ENCODE measurements at places on chromosomes 4 and X.

- DNase-seq = no peak
Observed at GRCh38 chr4:76699751-76700310, 198.1 kb downstream of the SOWAHB start.

DNA sequence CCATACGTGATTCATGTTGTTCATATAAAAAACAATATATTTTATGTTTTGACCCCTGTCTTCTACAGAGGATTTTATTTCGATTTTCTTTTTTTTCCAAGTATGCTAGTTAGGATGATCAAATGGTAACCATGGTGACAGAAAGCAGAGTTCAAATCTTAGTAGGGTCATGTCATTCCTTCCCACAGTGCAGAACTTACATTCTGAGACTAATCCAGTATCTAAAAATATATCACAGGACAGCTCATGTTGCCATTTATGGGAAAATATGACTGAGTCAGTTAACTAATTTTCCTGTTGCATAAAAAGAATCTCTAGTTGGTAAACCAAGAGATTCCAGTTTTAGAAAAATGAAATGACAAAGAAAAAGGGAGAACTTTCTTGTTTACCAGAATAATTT, 209.5 kb downstream of the PARM1 start:
- DNase-seq = no peak

DNA sequence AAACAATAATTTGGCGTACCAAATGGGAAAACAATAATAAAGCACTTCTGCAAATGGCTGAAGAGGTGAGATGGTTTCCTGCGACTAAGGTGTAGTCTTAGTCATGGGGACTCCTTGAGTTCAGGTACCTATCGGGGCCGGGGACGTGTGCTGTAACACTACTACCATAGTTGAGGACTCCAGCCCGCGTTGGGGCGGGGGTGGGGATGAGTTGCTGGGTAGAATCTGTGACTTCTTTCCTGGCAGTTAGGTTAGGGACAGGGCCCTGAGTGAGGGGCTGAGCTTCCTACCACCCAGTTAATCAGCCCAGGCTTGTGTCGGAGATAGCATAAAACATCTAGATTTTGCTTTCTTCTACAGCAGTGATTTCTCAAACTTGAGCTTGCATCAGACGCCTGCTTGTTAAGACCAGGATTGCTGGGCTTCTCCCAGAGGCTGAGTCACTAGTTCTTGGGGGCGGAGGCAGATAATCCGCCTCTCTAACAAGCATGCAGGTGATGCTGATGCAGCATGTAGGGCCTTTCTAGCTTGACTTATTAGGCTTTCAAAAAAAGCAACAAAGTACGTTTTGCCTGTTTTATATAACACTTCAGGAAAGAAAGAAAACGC, 30.2 kb downstream of the RBBP7 start:
- no peak for DNase-seq

- no peak for DNase-seq
Observed at GRCh38 chr4:160265836-160266235, 1163.0 kb downstream of the RAPGEF2 start.

DNA sequence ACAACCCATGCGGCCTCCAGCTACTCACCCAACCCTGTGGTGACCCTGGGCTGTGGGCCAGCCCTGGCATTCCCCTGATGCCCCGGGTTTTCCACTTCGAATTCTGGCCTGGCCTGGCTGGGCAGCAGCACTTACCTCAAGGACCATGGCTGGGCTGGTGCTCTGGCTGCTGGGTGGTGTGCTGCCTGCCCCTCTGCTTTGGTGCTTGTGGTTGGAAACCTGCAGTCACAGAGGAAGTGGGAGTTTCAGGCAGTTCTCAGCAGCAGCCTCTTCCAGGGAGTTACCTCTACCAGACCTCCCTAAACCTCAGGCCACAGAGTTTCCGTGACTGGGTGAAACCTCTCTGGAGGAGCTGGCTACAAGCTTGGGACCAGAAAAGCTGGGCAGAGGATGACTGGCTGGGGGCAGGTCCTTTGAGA, at the start of gene CXCR3:
TSS of gene CXCR3 (minus strand) at position 209 of the 419 bp plus-strand sequence. CDS start at position 147, 62 bp downstream.
- no peak for DNase-seq

GRCh38 chr4:173489514-173489913, 40.5 kb downstream of the HAND2 start:
- no peak for DNase-seq

GRCh38 chr4:86261636-86262035, 98.2 kb downstream of the MAPK10 start:
- no peak for DNase-seq

DNA sequence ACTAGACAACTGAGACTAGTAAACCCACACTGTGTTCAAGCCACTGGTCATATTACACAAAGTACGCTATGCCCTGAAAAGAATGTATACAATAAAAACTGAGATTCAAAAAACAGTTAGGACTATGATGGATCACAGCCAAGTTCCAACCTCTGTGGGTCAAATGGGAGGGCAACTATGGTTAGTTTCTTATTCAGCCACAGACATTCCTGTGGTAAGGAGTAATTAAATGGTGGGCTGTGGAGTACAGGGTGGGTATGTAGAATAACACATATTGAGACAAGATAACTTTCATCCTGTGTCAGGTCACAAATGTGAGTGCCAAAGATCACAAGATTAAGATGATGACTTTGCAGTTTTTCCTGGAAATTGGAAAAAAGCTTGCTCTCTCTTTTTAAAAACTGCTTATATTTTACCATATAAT, 167.2 kb downstream of the NPNT start:
- peak; percentile 27 for DNase-seq

- DNase-seq = no peak
Observed at GRCh38 chr4:105240037-105240436, 93.4 kb downstream of the TET2 start.

- no peak for DNase-seq
Observed at GRCh38 chrX:119240356-119240755, 4.3 kb downstream of the PGRMC1 start.

DNA sequence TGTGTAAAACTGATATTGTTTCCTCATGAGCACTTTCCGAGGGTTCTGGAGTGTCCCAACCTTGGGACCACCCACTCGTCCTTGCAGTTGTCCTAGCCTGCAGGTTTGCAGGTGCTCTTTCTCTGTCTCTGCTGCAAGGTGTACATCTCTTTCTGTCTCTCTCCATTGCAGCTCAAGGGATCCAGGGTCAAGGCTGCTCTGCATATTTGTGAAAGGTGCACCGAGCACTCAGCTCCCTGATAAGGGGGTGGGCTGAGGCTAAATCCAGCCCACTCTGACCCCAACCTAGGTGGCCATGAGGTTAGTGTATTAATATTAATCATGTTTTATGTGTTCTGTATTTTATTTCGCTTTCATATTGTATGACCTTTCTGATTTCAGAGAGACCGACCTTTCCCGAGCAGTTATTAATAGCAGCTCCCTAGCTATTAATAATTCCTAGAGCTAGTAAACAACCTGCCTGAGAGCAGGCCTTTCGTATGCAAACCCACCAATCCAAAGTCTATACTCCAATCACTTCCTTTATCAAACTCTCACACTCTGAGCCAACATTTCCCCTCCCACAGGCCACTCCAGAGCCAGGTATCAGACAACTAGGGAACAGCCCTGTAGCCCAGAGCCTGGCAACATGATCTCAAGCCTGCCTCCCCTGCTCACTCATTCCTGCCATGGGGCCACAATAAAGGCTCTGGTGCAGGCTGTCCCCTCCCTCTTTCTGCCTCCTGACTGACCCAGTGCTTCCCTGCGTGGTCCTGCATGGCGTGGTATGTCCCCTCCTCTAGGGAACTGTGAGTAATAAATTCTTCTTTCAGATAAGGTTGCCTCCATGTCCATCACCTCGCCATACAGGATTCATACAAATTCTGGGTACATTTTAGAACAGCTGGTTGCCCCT, 73.9 kb downstream of the SLC2A9 start:
- DNase-seq = no peak

Measured in epithelial cell of proximal tubule (primary cell).